ENCODE measurements at places on chromosomes 7 and 10.
A peak's percentile ranks its signal among the peaks of the same experiment; 100 is the strongest.

DNA sequence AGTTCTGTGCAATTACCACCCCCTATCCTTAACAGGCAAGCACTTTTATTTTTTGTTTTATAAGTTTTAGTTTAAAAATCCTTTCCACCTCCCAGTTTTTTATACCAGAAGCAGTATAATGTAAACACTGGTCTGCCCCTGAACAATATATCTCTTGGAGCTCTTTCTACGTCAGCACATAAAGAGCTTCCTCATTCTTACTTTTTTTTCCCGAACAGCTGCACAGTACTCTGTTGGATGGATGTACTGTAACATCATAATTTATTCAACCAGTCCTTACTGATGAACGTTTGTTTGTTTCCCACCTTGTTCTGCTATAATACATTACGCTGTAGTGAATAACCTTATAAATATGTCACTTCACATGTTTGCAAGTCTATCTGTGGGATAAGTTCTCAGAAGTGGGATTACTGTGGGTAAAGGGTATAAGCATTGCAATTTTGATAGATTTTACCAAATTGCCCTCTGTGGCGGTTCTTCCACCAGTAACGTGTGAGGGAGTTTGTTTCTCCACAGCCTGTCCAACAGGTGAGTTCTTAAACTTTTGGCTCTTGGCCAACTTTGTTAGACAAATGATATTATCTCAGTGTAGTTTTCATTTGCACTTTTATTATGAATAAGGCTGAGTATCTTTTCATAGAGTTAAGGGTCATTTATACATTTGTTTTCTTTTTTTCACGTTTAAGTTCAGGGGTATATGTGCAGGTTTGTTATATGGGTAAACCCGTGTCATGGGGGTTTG lies 32.8 kb downstream of the ADRA2A start:
- no peak for DNase-seq

GRCh38 chr7:122743211-122743610 lies 40.5 kb upstream of the RNF148 start:
- no peak for DNase-seq

GRCh38 chr7:945147-945555 lies 9.3 kb downstream of the ADAP1 start:
- peak; percentile 4 for DNase-seq

DNA sequence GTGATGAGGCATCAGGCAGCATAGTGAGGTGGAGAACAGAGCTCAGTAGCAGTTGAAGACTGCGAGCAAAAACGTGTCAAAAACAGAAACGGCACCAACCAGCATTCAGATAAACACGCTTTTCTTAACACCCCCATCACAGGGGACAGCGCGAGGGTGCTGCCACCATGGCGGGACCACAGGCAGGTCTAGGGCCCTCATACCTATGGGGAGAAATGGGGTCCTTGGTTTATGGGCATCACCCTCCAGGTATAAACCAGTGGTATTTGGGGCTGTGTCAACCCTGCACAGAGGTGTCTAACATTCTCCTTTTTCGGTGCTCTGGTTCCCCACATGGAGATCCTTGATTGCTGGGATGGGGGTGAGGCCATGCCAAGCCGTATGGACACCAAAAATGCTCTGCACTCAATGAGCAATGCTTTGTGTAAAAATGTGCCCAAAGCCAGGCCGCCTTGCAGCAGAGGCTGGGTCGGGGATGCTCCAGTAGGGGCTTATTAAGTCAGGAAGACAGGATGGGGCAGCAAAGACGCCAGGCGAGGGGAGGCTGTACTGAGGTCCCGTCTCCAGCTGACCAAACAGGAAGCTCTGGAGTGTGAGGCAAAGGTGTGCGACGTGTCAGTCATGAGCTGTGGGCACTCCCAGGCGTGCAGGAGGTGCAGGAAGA lies 191.5 kb downstream of the WDR37 start:
- DNase-seq: no peak

DNA sequence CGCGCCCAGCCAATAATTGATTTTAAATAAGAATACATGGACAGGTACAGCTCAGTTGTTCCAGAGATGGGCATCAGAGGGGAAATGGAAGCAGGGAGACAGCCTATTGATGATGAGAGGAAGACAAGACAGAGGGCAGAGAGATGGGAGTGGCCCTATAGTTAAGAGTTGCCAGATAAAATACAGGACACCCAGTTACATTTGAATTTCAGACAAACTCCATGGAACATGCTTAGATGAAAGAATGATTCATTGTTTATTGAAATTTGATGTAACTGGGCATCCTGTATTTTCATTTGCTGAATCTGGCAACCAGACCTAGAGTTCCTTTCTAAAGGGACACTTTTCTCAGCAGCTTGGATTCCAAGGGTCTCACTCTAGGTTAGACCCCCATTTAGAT lies 341.1 kb downstream of the FRMD4A start:
- no peak for DNase-seq

GRCh38 chr10:78205457-78206016 lies 171.9 kb downstream of the RPS24 start:
- DNase-seq: no peak

- DNase-seq: peak; percentile 64
Observed at GRCh38 chr7:74042746-74043522, 15.0 kb downstream of the ELN start.

DNA sequence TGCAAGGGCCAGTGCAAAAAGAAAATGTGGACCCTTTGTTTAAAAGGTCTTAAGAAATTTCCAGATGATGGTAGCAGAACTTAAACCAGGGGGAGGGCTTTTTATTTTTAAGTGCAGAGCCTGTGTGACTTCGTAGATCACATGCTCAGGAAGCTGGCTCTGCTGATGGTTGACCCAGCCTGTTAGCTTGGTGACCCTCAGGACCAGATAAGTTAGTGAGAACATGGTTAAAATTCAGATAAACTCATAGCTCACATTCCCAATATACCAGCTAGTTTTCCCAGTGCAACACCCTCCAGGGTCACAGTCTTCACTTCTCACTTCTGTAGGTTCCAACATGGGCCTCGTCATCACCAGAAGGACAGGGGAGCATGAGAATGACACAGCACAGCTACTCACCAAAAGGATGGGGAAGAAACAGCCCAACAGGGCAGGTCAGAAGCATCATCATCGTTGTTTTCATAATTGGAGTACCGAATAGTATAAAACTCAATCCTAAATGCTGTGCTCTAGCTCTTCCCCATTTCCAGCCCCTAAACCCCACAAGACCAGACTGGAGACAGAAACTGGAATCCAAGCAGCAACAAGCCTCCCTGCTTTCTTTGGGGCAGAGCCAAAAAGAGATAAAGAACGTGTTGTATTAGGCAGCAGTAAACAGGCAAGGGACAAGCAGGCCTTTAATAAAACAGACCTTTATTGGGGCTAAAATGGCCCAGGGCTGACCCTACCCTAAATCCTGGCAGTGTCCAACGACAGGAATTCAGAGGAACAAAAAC lies 102.2 kb upstream of the ANKRD1 start:
- DNase-seq: no peak

- DNase-seq: no peak
Observed at GRCh38 chr7:16063221-16063620, 358.1 kb downstream of the CRPPA start.

DNA sequence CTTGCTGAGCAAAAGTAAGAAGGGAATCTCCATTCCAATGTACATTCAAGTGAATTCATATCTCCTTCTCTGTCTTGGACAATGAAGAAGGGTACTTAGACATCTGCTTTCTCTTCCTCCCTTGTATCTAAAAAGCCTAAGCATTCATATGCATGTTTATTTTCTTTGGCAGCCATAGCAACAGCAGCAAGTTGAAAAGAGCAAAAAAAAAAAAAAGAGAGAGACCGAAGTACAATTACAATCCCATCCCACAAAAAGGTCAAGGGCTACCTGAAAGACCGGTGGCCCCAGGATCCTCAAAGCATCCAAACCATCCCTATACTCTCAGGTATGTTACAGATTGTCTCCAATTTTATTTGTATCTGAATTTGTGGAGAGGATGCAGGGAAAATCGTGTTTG lies 4.1 kb downstream of the OR2F1 start:
- DNase-seq: no peak

- DNase-seq: peak; percentile 90
Observed at GRCh38 chr7:79452032-79452494, 1.4 kb downstream of the MAGI2 start.

GRCh38 chr7:158586499-158587161 lies 993 bp downstream of the PTPRN2 start:
- DNase-seq: no peak

DNA sequence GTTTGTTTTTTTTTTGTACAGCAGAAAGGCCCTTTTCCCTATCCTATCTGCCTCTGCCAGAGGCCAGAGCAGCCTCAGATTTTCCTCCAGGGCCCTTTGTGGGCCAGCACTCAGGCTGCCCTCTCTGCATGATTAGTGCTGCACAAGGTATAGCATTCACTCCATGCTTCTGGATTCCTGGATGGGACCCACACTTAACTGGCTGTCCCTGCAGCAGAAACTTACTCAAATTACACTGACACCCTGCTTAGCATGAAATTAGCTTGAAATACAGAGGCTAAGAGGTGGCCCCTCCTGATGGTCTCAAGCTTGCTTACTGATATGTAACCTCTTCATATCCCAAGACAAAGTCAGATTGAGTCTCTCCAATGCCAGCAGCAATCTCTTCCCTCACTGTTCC lies 239.3 kb downstream of the SORCS1 start:
- no peak for DNase-seq

DNA sequence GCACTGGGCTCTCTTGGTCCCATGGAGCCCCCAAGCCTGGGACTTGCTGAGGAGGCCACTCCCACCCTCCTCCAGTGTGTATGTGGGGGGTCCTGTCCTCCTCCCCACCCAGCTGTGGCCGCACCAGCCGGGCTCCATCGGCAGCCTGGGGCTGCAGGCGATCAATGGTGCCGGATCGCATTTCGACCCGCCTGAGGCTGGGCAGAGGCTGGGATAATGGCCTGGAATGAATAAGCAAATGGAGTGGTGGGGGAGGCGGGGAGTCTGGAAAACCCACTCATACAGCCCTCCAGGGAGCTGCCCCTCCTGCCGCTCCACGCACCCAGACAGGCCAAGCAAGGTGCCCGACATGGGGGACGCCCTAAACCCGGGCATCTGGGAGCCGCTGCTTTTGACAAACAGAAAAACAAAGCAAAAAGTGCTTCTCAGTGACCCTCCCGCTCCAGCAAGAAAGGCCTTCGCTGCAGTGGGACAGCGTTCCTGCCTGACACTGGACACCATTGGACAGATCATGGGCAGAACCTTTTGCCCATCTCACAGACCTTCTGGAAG lies 160.5 kb downstream of the NRF1 start:
- DNase-seq: no peak

DNA sequence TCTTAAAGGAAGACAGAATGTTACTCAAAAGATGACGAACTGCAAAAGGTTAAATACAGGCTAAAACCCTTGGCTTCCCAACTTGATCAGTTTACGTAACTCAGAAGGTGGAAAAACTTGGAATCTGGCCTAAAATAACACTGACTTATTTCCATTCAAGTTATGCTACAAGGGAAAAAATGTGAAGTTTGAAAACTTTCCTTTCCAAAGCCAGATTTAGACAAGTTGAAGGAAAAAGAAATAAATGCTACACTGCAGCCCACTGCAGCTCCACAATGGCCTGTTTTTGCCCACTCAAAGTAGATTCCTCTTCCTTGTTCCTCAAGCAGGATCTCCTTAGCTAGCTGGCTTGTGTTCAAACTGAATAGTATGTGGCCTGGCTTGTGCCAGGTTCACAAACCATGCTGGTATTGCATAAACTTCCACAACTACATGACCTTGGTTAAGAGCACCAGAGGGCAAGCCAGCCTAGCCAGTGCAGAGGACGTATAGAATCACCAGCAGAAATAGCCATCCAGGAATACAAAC lies 166.2 kb downstream of the CPEB3 start:
- no peak for DNase-seq

DNA sequence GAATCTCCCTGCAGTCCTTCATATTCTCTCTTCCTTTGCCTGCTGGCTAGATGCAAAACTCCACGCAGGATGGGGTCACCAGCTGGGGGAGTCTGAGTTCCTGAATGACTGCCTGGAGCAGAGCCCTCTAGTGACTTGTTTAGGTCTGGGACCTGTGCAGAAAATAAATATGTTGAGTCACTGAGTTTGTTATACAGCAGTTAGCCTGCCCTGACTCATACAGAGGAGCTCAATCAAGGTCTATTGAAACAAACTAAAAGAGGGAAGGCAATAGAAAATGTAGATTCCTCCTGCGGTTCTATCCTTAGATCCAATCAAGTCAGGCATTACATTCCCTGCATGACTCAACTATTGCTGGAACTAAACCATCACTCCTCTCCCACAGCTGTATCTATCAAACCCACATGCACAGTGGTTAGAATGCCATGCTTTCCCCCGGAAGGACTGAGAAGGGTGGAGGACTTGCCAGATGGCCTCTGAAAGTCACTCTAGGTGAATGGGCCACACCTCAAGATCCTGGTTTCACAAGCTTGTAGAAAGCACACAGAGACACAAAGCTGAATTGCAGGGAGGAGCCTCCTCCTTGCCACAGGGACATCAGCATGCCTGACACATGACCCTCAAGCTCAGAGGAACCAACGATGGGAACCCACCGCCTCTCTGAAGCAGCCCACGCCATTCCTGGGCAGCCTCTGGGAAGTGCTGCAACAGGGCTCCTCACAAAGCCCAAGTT lies 73.9 kb downstream of the SH3PXD2A start:
- DNase-seq: no peak

DNA sequence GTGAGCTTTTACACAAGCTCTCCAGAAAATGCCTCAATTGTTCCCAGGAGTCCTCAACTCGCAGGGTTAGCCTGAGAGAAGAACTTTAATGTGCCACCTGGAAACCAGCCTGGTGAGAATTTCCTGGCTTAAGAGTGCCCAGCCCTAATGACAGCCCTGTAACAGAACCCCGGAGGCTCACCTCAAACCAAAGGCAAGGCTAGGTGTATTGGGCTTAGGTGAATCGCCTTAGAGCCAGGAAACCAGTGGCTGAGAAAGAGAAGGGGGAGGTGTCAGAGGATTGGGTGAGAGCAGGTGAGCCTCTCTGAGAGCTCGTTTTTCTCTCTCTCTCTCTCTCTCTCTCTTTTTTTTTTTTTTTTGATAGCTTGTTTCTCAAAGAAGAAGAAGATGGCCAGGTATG lies 7.3 kb downstream of the OCM2 start:
- no peak for DNase-seq

DNA sequence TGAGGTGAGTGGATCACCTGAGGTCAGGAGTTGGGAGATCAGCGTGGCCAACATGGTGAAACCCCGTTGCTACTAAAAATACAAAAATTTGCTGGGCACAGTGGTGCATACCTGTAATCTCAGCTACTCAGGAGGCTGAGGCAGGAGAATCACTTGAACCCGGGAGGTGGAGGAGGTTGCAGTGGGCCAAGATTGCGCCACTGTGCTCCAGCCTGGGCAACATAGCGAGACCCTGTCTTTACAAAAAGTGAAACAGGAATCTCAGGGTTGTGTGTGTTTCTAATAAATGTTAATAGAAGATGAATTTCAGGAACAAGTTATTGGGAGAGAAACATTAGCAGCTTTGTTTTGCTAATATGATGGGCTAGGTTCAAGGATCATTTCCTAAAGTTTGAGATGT lies 19.9 kb downstream of the PPP2R2D start:
- no peak for DNase-seq

DNA sequence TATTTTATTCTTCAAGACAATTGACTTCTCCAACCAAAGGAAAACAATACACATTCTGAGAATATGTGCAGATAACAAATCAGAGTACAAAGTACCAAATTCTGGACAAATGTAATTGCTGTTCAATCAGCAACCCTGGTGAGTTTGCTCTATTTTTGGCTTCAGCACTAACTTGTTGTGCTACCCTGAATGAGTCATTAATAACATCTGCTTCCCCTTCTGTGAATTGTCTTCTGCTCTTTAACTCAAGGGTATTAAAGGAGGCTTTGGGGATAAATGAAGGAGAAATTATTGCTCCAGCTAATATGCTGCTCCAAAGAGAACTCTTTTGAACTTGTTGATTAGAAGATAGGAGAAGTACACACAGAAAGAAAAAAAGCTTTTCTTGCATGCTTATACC lies 459.3 kb downstream of the HTR7 start:
- DNase-seq: no peak

GRCh38 chr7:27763983-27764508 lies 24.1 kb downstream of the TAX1BP1 start:
- DNase-seq: no peak

All from BE2C (cell line).